AG08396 (cell line): ENCODE measurements at places on chromosomes 7 and 10.

DNA sequence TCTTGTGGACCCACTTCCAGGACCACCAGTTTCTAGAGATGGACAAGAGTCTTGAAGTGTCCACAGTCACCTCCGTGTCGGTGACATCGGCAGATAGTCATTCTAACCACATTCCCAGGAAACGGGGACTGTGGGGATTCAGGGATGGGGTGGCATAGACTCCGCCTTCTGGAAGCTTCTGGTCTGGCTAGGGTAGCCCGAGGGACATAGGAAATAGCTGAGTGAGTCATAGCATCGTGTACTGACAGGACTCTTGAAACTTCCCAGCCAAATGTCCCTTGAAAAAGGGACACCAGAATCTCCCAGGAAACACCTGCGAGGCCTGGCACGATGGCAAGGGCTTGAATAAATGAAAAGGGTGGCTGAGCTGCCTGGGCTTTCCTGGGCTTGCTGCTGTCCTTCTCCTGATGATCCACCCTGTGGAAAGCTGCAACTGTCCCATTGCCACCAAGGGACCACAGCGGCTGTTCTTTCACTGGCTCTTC lies 84.1 kb upstream of the LRRC4 start:
- no peak for DNase-seq

DNA sequence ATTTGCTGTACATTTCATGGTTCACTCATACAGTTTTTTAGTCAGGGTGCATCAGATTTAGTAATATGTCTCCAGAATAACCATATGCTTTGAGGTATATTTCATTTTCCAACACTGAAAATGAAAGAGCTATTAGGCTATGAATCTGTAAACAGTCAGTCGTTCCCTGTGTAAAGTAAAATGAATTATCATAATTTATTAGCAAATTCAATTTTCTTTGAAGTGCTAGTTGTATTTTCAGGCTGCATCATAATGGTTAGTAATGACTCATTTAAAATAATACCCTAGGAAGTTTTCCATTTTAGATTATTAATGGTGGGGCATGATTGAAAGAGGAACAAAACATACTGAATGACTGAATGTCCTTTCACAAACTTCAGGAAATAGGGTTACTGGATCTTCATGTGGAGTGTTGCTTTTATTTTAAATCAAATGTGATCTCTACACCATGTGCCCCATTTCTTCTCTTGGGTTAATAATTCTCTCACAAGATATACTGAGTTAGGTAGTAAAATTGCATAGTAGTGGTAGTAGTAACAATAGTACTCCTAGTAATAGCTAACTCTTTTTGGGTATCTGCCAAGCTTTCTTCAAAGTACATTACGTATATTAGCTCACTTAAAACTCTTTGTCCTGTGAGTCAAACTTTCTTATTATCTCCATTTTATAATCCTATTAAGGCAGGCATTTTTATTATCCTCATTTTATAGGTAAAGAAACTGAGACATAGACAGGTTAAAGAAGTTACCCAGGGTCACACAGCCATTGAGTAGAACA lies 476.5 kb downstream of the SUGCT start:
- no peak for DNase-seq

GRCh38 chr10:118980135-118980865 lies 49.2 kb upstream of the NANOS1 start:
- no peak for DNase-seq

GRCh38 chr10:35505241-35505873 lies 99.8 kb upstream of the GJD4 start:
- no peak for DNase-seq

DNA sequence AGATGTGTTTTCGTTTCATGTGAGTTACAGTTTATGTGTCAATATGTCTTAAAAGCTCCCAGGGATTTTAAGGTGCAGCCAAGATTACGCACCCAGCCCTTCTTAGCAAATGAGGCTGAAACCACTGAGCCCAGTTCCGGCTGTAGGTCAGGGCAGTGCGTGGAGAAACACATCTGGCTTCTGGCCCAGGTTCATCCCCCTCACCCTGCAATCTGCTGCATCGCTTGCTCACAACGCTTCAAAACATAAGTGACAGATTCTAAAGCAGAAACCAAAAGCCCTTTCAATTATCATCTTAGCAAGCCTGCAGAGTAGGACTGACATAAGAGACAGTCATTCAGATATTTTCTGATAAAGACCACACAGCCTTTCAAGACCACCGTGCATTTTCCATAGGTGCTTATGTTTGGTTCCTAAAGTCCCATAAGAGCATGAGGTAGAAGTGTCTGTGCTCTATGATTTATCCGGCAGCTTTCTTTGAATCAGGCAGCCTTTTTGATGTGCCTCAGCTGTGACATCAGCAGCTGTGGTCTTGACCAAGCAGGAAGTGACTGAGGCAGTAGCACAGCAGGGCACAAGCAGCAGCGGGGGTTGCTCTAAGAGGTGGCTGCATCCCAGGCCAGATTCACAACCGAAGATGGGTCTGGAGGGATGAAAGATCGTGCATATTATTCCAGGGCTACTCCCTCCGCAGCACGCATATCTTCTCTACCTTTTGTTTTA lies 72.1 kb upstream of the LYZL2 start:
- DNase-seq = peak; percentile 22

DNA sequence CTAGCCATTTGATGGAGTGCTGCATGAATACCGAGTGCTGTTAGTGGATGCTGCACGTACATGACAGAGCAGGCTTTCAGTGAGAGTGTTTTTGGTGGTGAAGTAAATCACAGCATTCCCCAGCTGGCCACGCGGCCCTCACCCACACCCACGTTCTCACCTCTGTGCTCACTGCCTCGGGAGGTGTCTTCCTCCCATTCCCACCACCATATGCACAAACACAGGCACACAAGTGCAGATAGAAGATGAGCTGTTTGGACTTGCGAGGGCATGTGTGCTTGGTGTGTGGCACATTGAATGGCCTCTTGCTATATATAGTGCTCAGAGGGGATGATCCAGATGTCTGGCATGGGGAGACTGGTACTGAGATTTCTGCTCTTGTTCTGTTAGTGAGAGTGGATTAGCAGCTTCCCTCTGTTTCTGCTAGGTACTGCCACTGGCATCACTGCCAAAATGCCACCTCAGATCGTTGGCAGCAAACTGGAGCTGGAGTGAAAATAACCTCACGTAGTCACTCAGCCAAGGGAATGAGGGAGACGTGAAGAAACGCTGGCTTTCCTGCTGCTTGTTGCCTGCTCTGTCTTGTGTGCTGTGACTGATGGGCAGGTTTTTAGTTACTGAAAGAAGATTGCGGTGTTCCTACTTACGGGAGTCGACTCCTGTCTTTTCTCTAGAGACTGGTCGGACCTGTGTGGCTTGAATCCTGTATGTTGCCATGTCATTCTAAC lies 19.1 kb downstream of the DNAJB6 start:
- DNase-seq = peak; percentile 45

DNA sequence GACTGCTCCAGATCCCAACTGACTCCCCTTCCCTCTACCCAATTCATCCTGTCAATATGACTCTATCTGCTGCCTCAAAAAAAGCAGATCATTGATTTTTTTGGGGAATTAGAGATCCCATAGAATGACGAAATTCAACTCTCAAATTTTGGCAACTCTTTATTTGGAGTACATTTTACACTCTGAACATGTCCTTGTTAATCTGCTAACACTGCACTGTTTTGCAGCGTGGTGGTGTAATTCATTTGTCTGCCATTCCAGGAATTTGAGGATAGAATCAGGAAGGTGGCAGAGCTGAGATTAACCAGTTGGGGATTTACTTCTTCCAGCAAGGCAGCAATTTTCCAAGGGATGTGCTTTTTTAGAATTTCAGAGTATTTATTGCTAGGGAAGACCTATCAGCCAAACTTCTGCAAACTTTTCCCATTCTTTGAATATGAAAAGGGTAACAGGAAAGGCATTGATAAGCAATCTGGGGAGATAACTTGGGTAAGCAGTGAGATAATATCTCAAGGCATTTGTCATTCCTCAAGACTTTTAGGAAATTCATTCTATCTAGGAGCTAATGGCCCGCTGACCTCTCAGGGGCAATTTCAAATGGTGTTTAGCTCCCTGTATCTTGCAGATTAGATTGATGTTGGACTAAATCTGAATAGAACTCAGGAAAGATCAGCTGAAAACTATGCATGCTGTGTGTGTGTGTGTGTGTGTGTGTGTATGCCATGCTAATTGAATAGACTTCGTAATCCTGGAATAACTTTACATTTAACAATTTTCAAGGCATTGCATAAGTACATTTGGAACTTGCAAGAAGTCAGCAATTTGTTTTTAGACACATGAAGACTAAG lies 9.7 kb downstream of the BAMBI start:
- DNase-seq = no peak

DNA sequence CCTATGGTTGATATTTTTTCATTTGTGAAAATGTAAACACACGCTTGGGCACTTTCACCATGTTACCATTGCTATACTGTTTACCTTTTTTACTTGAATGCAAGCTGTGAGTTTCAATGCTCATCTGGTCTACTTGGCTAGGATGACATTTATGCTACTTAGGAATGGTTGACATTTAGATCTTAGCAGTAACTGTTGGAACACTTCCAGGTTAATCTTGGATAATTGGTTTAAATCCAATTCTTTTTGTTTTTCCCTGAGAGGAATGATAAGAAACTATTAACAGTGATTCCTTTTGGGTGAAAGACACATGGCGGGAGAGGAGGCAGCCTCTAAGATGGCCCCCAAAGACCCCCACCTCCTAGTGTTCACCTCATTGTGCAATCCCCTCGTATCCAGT lies 51.4 kb upstream of the AMPH start:
- DNase-seq = no peak

GRCh38 chr10:53260213-53260612 lies 487.6 kb upstream of the MBL2 start:
- DNase-seq = no peak

GRCh38 chr7:684416-684815 lies 42.1 kb upstream of the DNAAF5 start:
- no peak for DNase-seq

DNA sequence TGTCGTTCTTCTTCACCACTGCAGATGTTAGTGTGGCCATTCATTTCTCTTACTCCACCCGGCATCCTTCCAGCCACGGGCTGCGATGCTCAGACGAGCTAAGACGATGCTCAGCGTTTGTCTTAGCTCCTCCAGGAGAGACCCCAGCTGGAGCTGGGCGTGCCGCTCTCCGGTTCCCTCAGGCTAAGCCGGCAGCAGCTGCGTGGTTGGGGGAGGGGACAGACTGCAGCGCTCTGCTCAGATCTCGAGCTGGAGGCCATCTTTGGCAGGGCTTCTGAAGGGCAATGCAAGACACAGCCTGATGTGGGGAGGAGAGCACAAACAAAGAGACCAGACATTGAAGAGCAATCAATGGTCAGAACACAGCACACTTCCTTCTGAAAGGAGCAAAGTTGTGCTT lies 4.8 kb downstream of the INA start:
- peak; percentile 29 for DNase-seq

GRCh38 chr7:138768241-138768640 lies 29.6 kb upstream of the TMEM213 start:
- DNase-seq = no peak

DNA sequence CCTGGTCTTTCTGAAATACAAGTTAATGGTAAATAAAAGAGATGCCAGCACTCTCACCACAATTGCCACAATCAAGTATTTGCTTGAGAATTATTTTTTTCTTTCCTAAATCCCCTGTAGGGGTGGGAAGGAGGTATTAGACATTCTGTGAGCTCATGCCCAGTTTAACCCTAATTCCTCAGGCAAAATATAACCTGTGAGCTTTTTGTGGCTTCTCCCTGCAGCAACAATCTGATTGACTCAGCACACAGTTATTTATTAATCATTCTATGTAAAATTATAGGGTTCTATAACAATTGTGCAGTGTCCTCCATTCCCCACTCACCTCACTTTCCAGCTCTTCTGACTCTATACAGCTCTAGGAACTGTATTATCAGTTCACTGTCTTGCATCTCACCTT lies 66.3 kb downstream of the GLI3 start:
- peak; percentile 13 for DNase-seq

GRCh38 chr7:3911685-3912084 lies 610.6 kb downstream of the SDK1 start:
- no peak for DNase-seq

- no peak for DNase-seq
Observed at GRCh38 chr7:41252957-41253356, 449.9 kb downstream of the INHBA start.

GRCh38 chr7:106777674-106778299 lies 87.3 kb upstream of the PIK3CG start:
- DNase-seq = no peak

DNA sequence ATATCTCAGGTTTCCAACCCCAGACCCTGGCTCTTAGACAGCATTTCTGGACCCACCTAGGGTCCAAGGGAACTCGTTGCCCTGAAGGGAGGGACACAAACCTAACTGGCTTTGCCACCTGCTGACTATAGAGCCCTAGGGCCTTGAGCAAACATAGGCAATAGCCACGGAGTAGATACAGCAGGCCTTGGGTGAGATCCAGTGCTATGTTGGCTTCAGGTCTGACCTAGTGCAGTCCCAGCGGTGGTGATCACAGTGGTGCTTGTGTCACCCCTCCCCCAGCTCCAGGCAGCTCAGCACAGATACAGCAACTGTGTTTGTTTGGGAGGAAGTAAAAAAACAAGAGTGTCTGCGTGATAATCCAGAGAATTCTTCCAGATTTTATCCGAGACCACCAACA lies 9.7 kb upstream of the TNKS2 start:
- no peak for DNase-seq

DNA sequence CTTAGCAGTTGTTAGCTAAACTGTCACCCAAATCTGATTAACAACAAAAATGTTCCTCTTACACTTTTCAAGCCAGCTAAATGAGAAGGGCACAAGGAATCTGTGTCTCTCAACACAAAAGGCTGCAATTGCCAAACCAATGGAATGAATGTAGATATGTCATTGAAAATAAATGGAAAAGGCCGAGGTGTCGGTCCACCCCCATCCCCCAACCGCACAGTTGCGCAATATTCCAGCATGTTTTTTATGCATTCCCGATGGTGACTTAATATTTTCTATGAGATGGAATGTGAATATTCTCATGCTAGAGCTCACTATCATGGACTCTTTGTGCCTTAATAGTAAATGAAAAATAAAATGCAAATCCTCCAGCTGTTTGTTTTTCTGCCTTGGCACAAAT lies 181.6 kb upstream of the LRGUK start:
- no peak for DNase-seq

DNA sequence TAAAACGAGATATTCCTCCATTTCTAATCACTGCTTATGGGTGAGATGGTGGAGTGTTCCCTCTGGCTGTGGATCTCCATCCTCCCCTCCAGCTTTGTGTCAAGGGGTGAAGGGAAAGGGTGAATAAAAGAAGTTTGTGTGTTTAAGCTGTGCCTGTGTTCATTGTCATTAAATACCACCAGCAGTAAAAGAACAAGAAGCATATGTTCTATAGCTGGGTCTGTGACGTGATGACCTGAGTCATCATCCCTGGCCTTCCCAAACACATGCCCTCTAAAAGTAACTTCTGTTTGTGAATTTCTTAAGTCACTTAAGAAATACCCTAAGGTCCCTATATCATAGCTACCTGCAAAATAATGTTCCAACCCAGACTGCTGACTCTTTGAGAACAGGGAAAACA lies 104.9 kb downstream of the PPP1R17 start:
- no peak for DNase-seq

- DNase-seq = no peak
Observed at GRCh38 chr10:79331709-79332108, 15.6 kb upstream of the PPIF start.

- DNase-seq = no peak
Observed at GRCh38 chr10:70669732-70670317, 2.5 kb upstream of the ADAMTS14 start.

GRCh38 chr7:42269161-42269560 lies 32.2 kb upstream of the GLI3 start:
- no peak for DNase-seq
